ENCODE measurements at places on chromosomes 16 and 17.

DNA sequence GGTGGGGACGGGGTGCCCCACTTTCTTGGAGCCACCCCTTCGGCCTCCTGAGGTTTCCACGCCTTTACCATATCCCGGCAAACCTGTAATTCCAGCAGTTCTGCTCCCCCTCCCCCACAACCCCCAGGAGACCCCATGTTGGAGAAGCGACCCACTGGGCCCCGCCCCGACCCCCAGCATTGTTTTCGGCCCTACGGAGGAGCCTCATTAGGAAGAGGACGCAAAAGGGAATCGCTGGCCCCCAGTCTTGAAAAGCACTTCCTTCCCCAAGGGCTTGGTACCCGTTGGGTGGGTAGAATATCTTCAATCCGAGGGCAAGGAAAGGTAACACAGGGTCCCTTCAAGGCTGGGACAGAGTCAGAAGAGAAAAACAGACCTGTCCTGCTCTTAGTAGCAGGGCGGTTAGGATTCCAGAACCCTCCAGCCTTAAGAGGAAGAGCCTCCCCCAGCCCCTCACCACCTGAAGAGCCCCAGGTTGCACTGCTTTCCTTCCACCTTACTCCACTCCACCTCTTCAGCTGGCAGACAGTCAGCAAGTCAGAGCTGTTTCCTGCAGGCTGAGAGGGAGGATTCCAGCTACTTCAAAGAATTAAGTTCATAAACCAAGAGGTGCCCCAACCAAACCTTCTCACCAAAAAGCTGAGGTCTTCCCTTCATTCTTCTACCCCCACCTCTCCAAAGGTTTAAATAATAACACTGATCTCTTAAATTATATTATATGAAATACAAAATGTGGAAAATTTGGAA is 803 bp upstream of the TLCD2 start:
- no peak for DNase-seq

- peak; percentile 83 for DNase-seq
Observed at GRCh38 chr17:58621174-58621573, 70.7 kb downstream of the TEX14 start.

GRCh38 chr17:51132964-51133319 is 12.3 kb upstream of the SPAG9 start:
- DNase-seq = peak; percentile 56

DNA sequence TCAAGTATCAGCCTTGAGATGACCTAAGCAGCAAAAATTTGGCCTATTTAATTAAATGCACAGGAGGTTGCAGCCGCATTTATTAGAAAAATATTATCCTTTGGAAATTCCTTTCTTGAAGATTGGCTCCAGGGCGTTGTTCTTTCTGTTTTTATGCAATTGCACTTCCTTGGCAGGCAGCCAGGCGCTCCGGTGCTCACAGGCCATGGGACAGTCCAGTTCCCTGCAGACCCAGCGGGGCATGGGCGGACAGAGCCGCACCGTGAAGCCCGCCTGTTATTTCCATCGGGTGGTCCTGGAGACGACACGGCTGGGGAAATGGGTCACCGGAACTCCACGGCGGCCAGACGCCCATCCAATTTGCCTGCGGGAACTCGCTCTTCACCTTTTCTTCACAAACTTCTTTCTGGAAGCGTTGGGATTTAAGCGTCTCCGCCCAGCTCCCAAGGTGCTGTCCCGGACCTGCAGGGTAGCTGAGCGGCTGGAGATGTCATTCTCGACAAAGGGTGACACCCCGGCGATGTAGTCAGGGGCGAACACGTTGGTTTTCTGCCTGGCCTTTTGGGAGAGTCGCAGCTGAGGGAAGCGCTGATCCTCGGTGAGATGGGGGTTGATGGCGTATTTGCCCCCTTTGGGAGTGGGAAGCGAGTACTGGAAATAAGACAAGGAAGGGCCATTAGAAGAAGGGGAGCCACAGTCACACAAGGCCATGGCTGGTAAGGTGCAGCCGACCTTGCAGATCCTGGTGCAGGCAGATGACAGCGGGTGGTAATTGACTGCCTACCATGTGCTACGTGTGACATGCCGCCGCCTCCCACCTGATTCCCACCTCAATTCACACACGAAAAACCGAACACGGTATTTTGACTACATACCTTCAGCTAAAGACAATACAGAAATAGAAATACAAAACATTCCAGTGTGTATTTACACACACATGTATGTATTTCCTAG is 12.5 kb downstream of the NOB1 start:
- no peak for DNase-seq

GRCh38 chr17:76720211-76720610 is 6.2 kb downstream of the JMJD6 start:
- DNase-seq = no peak

DNA sequence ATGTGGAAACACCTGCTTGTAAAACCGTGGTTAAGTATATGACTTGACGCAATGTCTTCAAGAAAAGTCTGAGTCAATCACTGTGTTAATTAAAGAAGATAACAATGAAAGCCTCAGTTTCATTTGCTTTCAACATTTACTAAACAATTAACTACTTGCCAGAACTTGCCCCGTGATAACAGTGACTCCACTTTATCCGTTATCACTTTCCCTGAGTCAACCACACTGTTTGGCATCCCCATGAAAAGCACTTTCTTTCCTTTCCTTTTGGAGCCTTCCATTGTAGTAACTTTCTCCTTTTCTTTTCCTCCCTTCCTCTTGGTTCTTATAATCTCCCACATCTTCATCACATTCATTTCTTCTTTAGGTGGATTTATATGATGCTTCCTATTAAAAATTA is 435.1 kb upstream of the GOT2 start:
- DNase-seq = no peak

- peak; percentile 51 for DNase-seq
Observed at GRCh38 chr17:59154292-59154720, 680 bp downstream of the SKA2 start.

DNA sequence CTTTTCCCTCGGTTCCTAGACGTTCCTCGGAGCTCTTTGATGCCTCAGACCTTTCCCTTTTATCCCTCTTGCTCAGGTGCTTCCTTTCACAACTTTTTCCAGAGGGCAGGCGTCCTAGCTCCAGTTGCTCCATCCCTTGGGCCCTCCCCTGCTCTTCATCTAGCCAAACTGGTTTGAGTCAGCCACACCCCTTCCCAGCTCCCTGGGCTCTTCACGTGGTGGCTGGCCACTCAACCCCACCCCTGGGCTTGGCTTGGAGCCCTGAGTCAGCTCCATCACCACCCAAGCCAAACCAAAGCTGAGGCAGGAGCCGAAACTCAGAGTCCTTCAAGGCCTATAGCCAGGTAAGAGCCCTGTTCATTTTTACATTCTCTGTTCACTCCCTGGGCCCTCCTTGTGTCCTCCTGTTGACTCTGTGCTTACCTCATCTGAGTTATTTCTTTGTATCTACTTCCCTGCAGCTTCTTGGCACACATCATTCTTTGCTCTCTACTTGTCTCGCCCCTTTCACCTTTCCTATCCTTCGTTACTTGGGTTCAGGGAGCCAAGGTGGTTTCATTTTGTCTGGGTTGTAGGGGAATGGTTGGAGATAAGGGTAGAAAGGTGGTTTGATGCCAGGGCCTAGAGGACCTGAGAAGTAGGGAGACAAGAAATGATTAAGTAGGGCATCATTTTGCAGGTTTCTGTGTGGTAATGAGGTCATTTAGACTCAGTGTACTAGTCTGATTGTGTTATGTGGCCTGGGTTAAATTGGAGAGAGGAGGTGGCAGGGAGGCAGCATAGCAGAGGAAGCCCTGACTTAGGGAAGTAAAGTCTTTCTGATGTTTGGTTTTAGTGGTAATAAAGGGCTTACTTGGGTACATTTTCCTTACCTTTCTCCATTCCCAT is 7.6 kb upstream of the PHKG2 start:
- no peak for DNase-seq

GRCh38 chr17:9116861-9117568 is 95.7 kb downstream of the NTN1 start:
- no peak for DNase-seq

GRCh38 chr17:62884781-62885180 is 76.7 kb upstream of the MARCHF10 start:
- DNase-seq = no peak

DNA sequence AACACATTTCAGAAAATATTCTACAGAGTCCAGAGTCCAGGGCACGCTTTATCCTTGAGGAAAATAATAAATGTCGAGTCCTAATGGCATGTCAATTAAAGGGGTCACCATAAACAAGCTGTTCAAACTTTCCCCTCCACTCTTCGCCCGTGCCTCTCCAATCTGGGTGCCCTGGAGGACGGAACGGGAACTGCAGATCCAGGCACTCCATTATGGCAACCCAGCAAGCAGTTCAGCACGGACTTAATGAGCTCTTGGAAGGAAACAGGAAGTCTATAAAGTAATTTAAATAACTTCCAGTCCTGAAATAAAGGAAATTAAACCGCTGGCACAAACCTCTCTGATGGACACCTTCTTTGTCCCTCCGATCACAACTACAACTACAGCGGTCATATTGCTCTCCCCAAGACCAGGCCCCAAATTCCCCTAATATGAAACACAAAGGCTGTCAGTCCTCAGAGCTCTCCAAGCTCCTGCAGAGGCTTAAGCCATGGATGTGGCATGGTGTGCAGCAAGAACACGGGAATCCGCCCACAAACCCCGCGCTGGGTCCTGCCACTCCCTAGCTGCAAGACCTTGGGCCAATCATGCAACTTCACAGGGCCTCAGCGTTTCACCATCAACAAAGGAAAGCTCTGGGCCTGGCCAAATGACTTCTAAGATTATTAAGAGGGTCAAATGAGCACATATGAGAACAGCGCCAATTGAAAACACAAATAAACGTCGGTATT is 52.6 kb downstream of the ZFHX3 start:
- DNase-seq = peak; percentile 19

GRCh38 chr17:73390851-73391250 is 79.0 kb upstream of the CDC42EP4 start:
- DNase-seq = no peak

- DNase-seq = peak; percentile 80
Observed at GRCh38 chr17:17836818-17837379, at the start of gene SREBF1. TSS of gene SREBF1 (minus strand) at chr17:17836986. CDS start at chr17:17836817, 169 bp downstream.

GRCh38 chr16:10922328-10923145 is 19.7 kb downstream of the DEXI start:
- no peak for DNase-seq

- DNase-seq = no peak
Observed at GRCh38 chr17:22202702-22203101, 510.4 kb downstream of the KCNJ18 start.

- DNase-seq = no peak
Observed at GRCh38 chr16:8645831-8646230, 24.3 kb downstream of the METTL22 start.

GRCh38 chr16:76573281-76573680 is 296.1 kb downstream of the CNTNAP4 start:
- DNase-seq = no peak

GRCh38 chr17:63984651-63985386 is 12.1 kb upstream of the SCN4A start:
- DNase-seq = peak; percentile 57

DNA sequence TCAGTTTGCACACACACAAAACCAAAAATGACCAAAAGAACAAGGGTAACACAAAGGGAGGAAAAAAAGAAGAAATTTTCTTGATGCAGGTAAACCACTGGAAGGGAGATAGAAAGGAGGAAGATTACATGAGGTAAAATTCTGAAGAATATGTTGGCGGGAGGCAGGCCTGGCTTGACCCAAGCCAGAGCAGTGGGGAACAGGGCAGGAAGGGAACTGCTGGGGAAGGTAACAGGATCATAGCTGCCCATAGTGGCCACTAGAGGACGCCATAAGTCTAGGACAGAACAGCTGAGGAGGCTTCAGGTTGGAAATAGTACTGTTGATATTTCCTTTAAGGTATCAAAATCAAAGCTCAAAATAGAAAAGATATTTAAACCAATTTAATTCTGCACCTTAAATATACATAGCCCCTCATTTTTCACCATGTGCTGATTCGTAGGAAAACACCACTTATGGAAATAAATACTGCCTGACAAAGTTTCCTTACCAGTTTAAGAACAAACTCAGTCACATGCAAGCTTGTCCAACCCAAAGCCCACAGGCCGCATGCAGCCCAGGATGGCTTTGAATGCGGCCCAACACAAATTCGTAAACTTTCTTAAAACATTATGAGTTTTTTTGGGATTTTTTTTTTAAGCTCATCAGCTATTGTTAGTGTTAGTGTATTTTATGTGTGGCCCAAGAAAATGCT is 15.5 kb downstream of the VPS35 start:
- DNase-seq = peak; percentile 77

DNA sequence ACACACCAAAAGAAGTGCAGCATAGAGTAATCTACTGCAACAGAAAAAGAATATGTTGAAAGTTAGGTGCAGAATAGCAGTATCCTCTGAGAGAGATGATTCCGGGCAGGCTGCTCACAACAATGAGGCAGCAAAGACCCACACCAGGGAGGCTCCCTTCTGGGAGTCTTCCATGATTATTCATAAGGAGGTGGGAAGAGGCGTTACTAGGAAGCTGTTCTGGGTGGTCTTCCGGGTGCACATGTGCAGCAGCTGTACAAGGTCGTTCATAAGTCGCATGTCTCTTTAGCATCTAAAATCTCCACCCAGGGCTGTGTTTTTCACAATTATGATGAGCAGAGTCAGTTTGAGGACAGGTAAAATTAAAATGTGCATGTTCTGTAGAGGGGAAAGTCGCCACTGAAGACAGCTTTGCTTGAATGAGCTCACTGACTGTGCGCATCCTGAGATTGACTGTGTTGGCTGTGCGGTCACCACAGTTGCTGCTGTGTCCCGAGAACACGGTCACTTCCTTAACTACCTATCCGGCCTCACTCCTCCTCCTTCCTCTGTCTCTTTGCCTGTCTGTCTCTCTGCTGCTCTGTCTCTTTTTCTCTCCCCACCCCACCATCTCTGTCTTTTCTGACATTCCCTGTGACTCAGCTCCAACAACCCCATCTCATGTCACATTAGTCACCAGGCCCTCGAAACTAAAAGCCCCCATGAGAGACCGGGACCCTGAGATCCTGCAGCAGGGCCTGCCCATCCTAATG is 125.5 kb upstream of the HSBP1 start:
- no peak for DNase-seq

GRCh38 chr17:47981462-47981861 is 10.5 kb downstream of the CDK5RAP3 start:
- DNase-seq = no peak

GRCh38 chr17:72714357-72714966 is 378.0 kb downstream of the SLC39A11 start:
- DNase-seq = no peak

DNA sequence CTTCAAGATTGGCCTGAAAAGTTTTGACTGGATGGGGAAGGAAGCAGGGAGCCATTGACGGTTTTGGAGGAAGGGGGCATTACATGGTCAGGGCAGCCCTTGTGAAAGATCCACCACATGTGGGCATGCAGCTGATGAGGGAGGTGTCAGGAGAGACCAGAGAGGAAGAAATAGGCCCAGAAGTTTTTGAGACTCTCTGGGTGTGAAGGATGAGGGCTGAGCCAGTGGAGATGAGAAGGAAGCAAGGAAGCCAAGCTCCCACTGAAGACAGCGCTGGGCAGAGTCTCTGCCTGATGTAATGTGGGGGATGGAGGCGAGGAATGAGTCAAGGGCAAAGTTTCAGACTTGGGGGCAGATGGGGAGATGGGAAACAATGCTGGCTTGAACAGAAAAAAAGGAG is 530 bp downstream of the CCL17 start:
- DNase-seq = no peak

GRCh38 chr16:85761861-85762260 is 11.0 kb upstream of the C16orf74 start:
- DNase-seq = no peak

- DNase-seq = no peak
Observed at GRCh38 chr16:12320298-12320706, 343.8 kb downstream of the SNX29 start.
